ENCODE measurements at places on chromosomes 1 and 21.

DNA sequence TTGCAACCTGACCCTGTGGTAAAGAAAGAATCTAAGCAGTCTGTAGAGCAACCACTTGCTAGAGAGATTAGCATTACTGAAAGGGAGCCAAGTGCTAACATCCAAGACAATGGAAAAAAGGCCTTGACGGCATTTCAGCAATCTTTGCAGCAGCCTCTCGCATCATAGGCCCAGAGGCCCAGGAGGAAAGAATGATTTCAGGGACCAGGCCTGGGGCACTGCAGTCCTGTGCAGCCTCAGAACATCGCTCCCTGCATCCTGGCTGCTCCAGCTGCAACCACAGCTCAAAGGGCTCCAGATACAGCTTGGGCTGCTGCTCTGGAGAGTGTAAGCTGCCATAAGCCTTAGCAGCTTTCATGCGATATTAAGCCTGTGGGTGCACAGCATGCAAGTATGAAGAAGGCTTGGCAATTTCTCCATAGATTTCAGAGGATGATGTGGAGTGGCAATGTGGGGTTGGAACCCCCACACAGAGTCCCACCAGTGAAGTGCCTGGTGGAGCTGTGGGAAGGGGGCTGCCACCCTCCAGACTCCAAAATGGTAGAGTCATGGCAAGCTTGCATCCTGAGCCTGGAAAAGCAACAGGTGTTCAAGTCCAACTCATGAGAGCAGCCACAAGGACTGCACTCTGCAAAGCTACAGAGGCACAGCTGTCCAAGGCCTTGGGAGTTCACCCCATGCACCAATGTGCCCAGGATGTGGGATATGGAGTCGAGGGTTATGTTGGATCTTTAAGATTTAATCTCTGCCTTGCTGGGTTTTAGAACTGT is 110.6 kb upstream of the HMGB4 start:
- H3K4me3 ChIP-seq: no peak overlapping the region
- H3K4me1 ChIP-seq: no peaks in the 10 kb centered on the region
- H3K27ac ChIP-seq: no peak overlapping the region

DNA sequence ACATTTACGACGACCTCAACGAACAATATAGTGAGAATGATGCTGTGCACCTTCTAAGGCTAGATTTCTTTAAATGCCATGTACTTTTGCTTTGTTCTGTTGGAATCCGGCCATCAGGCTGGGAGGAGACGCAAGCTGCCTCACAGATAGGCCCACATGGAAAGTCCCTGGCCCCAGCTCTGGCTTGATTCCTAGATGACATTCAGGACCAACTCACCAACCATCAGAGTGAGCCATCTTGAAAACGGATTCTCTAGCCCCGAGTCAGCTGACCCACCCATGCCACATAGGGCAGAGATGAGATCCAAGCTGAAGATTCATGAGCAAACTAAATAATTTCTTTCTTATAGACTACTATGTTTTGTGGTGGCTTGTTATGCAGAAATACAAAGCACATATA is 164.4 kb downstream of the ZNF281 start:
- H3K27ac ChIP-seq: no peak overlapping the region
- peaks cover 5% of the 10 kb centered on the region for H3K4me1 ChIP-seq
- H3K4me3 ChIP-seq: no peak overlapping the region
- no peaks in the 10 kb centered on the region for H3K36me3 ChIP-seq
- DNase-seq: no peak
- peaks cover 46% of the 10 kb centered on the region for H3K27me3 ChIP-seq

GRCh38 chr1:156413391-156414246 is 44.6 kb downstream of the RHBG start:
- no peak overlapping the region for H3K27ac ChIP-seq
- H3K4me1 ChIP-seq: no peaks in the 10 kb centered on the region
- DNase-seq: no peak
- peaks cover 51% of the 10 kb centered on the region for H3K27me3 ChIP-seq

- peaks cover 8% of the 10 kb centered on the region for H3K4me1 ChIP-seq
- no peak overlapping the region for H3K4me3 ChIP-seq
- no peaks in the 10 kb centered on the region for H3K27me3 ChIP-seq
Observed at GRCh38 chr1:36132029-36132428, 7.0 kb upstream of the COL8A2 start.

DNA sequence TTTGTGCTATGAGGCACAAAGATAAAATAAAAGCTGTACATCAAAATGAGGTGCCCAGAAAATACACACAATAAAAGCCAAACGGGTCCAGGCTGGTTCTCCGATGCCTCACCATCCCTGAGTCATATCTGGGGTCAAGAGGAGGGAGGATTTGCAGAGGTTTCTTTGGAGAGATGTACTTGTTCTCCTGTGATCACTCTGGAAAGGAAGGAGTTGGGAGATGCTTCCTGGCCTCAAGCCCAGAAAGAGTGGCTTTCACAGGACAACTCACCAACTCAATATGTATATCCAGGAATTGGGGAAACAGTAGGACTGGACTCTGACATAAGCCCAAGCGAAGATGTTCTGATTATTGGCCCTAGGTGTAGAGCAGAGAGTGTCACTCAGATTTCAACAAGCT is 51.9 kb downstream of the DIPK1A start:
- no peaks in the 10 kb centered on the region for H3K27me3 ChIP-seq
- no peak overlapping the region for H3K4me3 ChIP-seq
- peaks cover 12% of the 10 kb centered on the region for H3K36me3 ChIP-seq

DNA sequence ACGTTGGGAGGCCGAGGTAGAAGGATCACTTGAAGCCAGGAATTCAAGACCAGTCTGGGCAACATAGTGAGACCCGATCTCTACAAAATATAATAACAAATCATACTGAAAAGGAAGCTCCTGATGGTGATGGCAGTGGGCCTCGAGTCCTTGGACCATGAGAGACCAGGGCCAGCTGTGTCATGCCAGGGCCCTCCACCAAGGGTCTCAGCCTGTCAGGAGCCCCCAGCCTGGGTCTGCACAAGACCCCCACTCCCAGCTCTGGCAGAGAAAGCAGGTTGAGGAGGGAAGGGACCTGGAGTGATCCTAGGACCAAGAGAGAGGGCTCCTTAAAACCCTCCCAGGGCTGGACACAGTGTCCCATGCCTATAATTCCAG is 6.7 kb upstream of the CTRC start:
- no peak overlapping the region for H3K4me3 ChIP-seq
- H3K27me3 ChIP-seq: no peaks in the 10 kb centered on the region
- no peak for DNase-seq

DNA sequence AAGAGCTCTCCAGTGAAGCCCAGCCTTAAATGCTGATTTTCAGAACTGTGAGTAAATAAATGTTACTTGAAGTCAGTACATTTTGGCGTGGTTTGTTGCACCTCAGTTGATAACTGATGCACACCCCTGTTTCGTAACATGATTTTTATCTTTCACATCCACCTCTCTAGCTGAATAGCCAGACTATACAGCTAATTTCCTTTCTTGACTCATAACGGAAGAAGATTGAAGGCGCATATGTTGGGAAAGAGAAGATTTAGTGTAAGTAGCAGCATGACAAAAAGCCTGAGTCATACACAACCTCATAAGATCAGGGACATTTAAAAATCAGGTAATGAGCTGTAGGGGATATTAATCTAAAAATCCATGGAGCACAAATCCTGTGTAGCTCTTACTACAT is 716.2 kb upstream of the ZP4 start:
- H3K27me3 ChIP-seq: no peaks in the 10 kb centered on the region
- DNase-seq: no peak
- no peak overlapping the region for H3K4me3 ChIP-seq
- no peak overlapping the region for H3K27ac ChIP-seq

GRCh38 chr1:2269193-2269921 is 41.2 kb downstream of the SKI start:
- DNase-seq: no peak
- peaks cover 14% of the 10 kb centered on the region for H3K36me3 ChIP-seq
- no peak overlapping the region for H3K4me3 ChIP-seq
- H3K27me3 ChIP-seq: no peaks in the 10 kb centered on the region
- H3K4me1 ChIP-seq: peaks cover 15% of the 10 kb centered on the region

DNA sequence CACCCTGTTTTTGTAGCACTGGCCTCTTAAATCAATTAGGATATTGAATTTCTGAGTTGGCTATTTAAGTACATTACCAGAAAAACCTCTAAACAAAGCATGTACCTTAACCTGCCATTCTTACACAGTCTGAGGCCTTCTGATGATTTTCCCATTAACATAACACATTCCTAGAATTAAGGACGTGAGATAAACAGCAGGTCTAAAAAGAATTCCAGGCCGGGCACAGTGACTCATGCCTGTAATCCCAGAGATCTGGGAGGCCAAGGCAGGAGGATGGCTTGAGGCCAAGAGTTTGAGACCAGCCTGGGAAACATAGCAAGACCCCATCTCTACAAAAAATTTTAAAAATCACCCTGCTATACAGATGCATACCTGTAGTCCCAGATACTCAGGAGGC is 18.0 kb upstream of the LRRC8D start:
- no peak overlapping the region for H3K4me3 ChIP-seq
- H3K27me3 ChIP-seq: no peaks in the 10 kb centered on the region
- peaks cover 11% of the 10 kb centered on the region for H3K4me1 ChIP-seq

DNA sequence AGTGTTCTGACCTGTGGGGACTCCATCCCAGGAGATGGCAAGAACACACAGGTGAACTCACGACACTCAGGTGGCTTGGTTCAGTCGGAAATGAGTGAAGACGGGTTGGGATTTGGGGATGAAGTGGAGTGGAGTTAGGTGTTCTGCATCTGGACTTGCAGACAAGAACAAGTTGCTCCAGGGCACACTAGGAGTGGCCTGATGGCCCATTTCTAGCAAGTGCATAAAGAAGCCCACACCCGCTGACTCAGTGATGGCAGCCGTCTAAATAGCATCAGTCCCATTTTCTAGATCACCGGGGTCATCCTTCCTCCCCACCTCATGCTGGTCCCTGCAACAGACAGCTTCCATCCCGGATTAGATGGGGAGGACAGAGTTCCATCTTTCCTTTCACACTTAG is 278.4 kb downstream of the C1orf94 start:
- no peak overlapping the region for H3K4me3 ChIP-seq
- H3K27me3 ChIP-seq: no peaks in the 10 kb centered on the region
- DNase-seq: no peak
- H3K36me3 ChIP-seq: no peaks in the 10 kb centered on the region

DNA sequence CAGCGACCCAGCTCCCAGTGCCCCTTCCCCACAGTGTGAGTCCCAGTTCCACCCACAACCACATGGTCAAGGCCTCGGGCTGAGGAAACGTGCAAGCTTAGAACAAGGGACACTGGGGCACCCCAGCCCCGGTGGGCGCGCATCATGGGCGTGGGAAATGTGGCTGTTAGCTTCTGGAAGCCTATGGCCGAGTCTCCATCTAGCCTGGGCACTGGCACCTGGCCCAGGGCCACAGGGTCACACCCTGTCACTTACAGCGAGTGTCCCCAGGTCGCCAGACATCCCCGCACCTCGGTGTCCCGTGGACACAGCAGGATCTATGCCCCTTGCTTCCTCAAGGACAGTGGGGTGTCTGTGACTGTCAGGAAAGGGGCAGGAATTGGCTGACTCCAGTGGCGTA is 37.0 kb upstream of the COL6A1 start:
- no peaks in the 10 kb centered on the region for H3K4me1 ChIP-seq
- no peaks in the 10 kb centered on the region for H3K36me3 ChIP-seq
- no peaks in the 10 kb centered on the region for H3K27me3 ChIP-seq
- no peak for DNase-seq
- no peak overlapping the region for H3K27ac ChIP-seq

DNA sequence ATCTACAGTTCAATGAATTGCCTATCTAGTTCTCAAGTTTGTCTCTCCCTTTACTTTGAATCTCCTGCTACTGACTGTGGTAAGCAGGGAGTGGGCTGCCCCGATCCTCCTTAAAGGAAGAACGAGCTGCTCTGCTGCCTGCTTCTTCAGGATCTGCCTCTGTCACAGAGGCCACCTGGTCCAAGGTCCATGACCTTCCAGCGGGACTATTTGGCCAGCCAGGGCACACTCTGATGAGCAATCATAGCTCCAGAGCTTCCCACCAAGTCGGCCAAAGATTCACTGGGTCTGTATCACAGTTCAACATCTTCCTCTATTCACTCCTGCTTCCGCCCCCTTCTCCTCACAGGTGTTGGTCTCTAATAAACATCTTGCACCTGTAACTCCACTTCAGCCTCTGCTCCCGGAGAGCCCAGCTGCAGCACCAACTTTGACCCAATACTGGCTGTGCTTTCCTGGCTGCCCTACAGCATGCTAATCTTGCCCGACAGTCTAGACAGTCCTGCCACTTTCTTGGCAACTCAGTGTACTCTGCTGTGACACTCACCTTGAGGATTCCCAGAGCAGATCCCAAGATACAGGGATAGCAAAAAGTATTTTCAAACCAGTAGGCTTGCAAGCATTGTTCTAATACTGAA is 16.9 kb upstream of the MAP10 start:
- H3K27ac ChIP-seq: no peak overlapping the region
- no peaks in the 10 kb centered on the region for H3K36me3 ChIP-seq
- peaks cover 5% of the 10 kb centered on the region for H3K4me1 ChIP-seq
- H3K27me3 ChIP-seq: peaks cover 3% of the 10 kb centered on the region
- H3K4me3 ChIP-seq: no peak overlapping the region
- DNase-seq: no peak

- DNase-seq: no peak
Observed at GRCh38 chr1:218362418-218363076, 17.4 kb downstream of the TGFB2 start.

GRCh38 chr1:231171623-231172197 is 9.9 kb downstream of the TRIM67 start:
- no peaks in the 10 kb centered on the region for H3K36me3 ChIP-seq
- H3K27ac ChIP-seq: no peak overlapping the region
- H3K4me1 ChIP-seq: peaks cover 2% of the 10 kb centered on the region

- H3K27me3 ChIP-seq: peaks cover 2% of the 10 kb centered on the region
- H3K36me3 ChIP-seq: no peaks in the 10 kb centered on the region
- peaks cover 4% of the 10 kb centered on the region for H3K4me1 ChIP-seq
- no peak for DNase-seq
- no peak overlapping the region for H3K27ac ChIP-seq
- no peak overlapping the region for H3K4me3 ChIP-seq
Observed at GRCh38 chr21:36470294-36470693, 9.6 kb downstream of the CLDN14 start.

DNA sequence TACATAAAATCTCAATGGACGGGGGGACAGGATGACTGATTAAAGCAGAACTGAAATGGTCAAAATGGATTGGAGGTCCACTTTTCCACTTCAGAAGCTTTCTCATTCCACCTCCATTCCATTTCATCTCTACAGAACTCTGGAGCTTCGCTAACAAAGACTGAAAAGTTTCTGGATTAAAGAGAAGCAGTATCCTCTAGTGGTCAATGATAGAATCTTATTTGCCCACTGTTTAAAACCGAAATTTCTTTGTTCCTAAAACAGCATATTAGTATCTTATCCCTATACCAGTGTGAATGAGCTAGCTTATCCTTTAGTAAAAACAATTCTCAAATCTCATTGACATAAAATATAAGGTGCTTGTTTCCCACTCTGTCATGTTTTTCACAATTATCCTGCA is 890.6 kb downstream of the KCNT2 start:
- H3K27ac ChIP-seq: no peak overlapping the region
- H3K27me3 ChIP-seq: no peaks in the 10 kb centered on the region
- H3K4me1 ChIP-seq: no peaks in the 10 kb centered on the region
- no peaks in the 10 kb centered on the region for H3K36me3 ChIP-seq
- no peak overlapping the region for H3K4me3 ChIP-seq
- DNase-seq: no peak

GRCh38 chr1:180451504-180451903 is 50.9 kb downstream of the ACBD6 start:
- DNase-seq: no peak
- H3K27me3 ChIP-seq: no peaks in the 10 kb centered on the region
- H3K4me1 ChIP-seq: no peaks in the 10 kb centered on the region
- H3K27ac ChIP-seq: no peak overlapping the region
- H3K4me3 ChIP-seq: no peak overlapping the region
- peaks cover 43% of the 10 kb centered on the region for H3K36me3 ChIP-seq

GRCh38 chr1:63732666-63733065 is 41.2 kb upstream of the ROR1 start:
- no peak for DNase-seq
- H3K27me3 ChIP-seq: peaks cover 11% of the 10 kb centered on the region
- H3K4me1 ChIP-seq: no peaks in the 10 kb centered on the region
- no peak overlapping the region for H3K27ac ChIP-seq
- no peaks in the 10 kb centered on the region for H3K36me3 ChIP-seq
- H3K4me3 ChIP-seq: no peak overlapping the region

Measured in activated CD4-positive, alpha-beta memory T cell treated with anti-CD3 and anti-CD28 coated beads, Interleukin-2, amount 10 ng/mL, durations not matched to agents 7 days and 5 days (primary cell).